Left lung (tissue), 14 donors: ENCODE measurements at places on chromosomes 13 and 19.

DNA sequence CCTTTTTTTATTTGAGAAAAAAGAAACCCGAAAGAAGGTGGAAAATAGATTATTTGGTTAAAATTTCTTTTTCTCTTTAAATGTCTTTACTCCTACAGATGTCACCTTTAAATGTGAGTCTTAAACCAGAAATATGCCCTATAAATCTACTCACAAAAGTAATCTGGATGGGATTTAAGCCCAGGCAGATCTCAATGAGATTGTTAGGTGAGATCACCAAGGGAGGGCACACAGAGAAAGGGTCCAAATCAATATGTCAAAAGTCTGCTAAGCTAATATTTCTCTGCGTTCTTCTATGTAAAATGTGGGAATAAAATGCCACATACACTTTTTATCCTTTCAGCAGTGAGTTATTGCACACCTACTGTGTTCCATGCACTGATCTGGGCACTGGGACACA is 32.9 kb downstream of the WASF3 start:
- no peak for DNase-seq

DNA sequence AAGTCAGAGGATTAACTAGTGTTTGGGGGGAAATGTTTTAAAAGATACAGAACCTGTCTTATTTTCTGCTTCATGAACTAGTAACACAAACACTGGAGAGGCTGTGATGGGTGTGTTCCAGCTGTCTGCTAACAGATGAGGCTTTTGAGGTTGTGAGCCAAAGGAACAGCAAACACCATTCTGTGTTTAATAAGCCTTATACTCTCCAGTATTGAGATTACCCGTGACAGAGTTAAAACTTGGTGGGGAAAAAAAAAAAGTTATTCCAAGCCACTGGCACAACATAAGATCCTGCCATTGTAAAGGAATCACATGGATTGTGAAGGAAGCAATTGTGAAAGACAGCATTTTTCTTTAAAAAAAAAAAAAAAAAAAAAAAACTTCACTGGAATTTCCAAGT is 48.4 kb downstream of the KCTD12 start:
- DNase-seq: peak; percentile 62

- no peak for DNase-seq
Measured at GRCh38 chr13:111411151-111411858, 90.9 kb downstream of the TEX29 start.

DNA sequence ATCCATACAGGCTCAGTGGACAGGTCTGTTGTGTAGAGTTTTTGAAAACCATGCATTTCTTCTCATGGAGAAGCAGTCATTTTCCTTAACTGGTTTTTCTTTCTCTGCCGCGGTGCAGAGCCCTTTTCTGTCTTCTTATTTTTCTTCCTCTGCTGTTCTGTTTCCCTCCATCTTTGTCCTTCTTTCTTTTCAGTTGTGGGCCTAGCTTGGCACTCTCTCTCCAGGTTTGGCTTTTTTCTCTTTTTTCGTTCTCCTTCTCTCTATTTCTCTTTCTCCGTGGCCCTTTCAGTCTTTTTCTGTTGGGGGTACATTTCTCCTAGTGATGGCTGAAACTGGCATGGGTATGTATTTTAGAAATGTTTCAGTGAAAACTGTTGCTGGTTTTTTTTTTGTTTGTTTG is 24.1 kb downstream of the NFIX start:
- DNase-seq: no peak

- DNase-seq: no peak
Measured at GRCh38 chr13:67791047-67791446, 560.9 kb upstream of the PCDH9 start.
